Skeletal muscle tissue (tissue), 5 donors: ENCODE measurements at places on chromosomes 3 and 15. TPM values are rescaled to one million over a fixed set of nuclear protein-coding genes. Genes with fewer than 3 reads are reported as not detected.

Gene ATP8B4
- total RNA-seq, result 15.1 TPM

Gene HGD
- total RNA-seq, result not detected

Gene P2RY13
- total RNA-seq, result 2.6 TPM

Gene BNC1
- total RNA-seq, result 1.6 TPM

Gene NLGN1
- total RNA-seq, result 5.7 TPM

Gene GOLGA8S
- total RNA-seq, result not detected

Gene CLDN18
- total RNA-seq, result under 0.01 TPM

Gene ETFA
- total RNA-seq, result 129 TPM
